ENCODE measurements at places on chromosomes 4 and X. TPM values are rescaled to one million over a fixed set of nuclear protein-coding genes. Genes with fewer than 3 reads are reported as not detected.

GRCh38 chrX:7690842-7691241 lies 152.1 kb upstream of the VCX start:
- no peak for DNase-seq

RHOXF1 gene
- not detected for total RNA-seq

TMEM175 gene
- total RNA-seq, result 25.2 TPM

- DNase-seq, result no peak
These were observed 32.0 kb downstream of the SPARCL1 start for GRCh38 chr4:87497159-87497558.

DNA sequence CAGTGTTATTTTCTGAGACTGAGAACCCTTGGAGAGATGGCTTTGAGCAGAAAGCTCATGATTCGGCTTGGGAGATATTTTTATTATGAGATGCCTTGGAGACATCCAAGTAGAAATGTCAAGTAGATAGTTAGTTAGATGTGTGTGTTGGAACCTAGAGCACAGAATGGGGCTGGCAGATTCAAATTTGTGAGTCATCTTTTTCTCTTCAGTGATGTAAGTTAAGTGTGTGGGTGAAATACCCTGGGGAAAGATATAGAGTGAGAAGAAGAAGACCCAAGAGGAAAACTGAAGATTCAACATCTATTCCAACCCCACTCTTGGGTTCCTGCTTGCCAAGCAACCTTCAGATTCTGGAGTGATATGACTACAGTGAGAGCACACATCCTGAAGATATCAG lies 580.8 kb upstream of the AMOT start:
- DNase-seq, result no peak

DNA sequence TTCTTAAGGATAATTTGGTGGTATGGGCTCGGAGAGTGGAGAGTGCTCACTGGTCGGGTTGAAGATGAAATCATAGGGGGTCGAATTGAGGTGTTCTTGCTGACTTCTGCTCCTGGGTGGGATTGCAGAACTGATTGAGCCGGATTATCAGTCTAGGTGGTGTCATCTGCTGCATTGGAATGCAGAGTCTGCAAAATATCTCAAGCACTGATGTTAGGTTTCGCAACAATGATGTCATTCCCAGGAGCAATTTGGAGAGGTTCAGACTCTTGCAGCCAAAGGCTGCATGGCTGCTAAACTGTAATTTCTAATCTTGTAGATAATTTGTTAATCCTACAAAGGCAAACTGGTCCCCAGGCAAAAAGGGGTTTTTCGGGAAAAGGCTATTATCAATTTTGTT lies 67.7 kb downstream of the RHOH start:
- DNase-seq, result no peak

DNA sequence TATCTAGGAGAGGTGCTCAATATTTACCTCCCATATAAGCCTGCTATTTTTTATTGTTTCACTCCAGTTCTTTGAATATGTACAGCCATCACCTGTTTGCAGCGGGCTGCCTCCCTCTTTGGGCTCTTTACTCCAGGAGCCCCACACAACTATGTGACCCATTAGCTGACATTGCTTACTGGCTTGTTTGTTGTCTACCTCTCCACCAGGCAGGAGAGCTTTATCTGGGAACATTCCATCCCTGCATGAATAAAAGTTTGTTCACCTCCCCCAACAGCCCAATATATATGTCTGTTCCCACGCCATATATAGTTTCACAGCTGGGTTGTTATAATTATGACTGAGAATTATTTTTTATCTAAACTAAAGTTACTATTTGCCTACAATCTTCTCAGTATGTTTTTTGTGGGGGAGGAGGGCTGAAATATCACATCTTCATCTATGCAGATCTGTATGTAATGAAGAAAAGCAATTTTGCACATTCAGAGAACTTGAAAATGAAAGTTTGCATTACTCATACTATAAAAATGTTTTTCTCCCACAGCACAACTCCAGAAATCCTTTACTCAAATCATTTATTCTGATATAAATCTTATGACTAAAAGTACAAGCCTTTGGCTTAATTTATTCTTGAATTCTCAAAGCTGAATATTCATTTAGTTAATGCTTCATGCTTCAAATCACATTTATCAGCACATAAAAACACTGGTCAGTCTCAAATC lies 61.2 kb upstream of the DAPP1 start:
- no peak for DNase-seq

GRCh38 chrX:2516623-2517022 lies 15.8 kb upstream of the DHRSX start:
- no peak for DNase-seq

- no peak for DNase-seq
These were observed 2.4 kb upstream of the MORF4L2 start for GRCh38 chrX:103688946-103689345.

RTL3 gene
- total RNA-seq, result not detected

DNA sequence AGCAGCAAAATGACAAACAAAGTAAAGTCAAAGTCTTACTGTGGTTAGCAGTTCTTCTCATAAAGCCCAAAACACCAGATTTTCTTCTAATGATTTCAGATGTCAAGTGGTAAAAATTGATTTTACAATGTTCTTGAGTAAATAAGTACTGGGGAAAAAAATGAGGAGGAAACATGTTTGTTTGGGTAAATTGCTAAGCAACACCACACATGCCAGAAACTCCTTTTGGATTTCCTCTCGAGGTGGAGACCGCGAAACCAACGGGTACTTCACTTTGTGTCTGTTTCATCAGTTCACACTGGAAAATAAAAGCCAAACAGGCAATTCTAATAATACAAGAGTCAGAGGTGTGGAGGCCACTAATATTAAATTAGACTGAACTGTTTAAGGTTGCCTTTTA lies 4.6 kb upstream of the PKD2 start:
- no peak for DNase-seq

PCYT1B gene
- not detected for total RNA-seq

DNA sequence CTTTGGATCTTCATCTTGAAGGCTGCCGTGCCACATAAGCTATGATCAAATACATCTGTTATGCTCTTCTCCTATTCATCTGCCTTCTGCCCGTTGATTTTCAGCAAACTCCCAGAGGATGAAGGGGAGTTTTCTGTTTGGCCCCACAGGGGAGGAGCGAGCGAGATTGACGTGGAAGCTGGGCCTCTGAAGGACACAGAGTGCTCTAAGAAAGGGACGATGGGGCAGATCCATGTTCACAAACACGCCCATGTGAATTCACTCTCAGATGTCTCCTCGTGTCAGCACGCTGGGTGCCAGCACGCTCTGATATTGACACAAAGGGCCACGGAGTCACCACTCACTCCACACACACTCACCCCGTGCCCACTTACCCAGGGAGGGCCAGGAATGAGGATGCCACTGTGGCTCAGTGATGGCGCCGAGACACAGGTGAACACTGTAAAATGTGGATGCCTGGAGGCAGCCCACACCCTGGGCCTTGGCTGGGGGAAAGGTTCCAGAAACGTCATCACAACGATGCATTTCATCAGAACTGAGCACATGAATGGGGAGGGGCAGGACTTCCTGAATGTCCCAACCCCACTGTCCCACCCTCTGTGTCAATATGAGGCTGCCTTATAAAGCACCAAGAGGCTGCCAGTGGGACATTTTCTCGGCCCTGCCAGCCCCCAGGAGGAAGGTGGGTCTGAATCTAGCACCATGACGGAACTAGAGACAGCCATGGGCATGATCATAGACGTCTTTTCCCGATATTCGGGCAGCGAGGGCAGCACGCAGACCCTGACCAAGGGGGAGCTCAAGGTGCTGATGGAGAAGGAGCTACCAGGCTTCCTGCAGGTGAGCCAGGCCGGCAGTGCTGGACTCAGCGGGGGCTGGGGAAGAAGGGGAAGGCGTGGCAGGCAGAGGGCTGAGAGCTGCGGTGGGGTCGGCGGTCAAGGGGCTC lies at the start of gene S100P:
TSS of gene S100P (plus strand) at position 648 of the 946 bp plus-strand sequence. CDS start at position 703, 55 bp downstream.
- no peak for DNase-seq

GRCh38 chr4:41058426-41058825 lies 155.9 kb downstream of the APBB2 start:
- no peak for DNase-seq

DNA sequence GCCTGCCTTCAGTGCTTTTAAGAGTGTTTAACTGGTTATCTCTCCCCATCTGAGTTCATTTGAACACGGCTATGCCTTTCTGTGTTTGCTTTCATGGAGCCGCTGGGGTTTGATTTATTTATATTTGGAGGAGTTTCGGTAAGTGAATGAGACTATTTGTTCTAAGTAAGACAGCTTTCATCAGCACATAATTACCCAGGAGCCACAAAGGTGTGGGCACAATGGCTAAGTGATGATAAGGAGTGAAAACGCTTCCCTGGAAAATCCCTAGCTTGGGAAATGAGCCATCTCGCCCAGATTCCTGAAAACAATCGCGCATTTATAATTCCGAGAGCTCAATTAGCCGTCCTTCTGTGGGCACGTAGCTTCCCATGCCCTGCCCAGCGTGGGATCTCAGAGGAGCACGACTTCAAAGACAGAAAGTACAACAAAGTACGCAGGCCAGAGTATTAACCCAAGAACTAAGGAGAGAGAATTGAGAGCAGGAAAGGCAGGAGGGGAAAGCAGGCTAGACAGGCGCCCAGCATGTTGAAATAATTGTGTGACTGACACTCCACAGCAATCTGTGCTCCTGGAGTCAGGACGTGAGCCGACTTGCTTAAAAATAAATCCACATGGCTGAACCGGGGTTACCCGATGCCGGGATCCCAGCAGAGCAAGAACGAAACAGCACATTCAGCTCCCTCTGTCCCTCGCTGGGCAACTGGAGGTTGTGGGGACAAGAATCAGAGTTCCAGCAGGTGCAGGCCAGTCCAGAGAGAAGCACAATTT lies 99.0 kb downstream of the DHRSX start:
- peak; percentile 90 for DNase-seq
